ENCODE measurements at places on chromosomes 11 and 22.
A peak's percentile ranks its signal among the peaks of the same experiment; 100 is the strongest.

DNA sequence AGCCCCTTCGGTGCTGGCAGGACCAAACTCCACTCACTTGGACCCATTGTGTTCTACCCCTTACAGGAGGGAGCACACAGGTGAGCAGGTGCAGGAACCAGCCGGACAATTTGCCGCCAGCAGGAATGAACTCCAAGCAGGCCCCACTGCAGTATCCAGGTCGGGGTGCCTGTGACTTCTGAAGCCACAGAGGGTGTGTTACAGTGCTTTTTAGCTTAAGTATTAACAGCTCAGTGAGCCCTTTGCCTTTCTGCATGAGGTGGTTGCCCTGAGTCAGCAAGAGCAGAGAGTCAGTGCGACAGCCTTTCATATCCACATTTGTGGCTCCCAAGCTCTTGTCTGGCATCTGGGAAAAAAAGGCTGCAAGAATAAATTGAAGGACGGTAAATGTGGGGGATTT, 366.6 kb upstream of the LRRC4C start:
- no peak for DNase-seq

DNA sequence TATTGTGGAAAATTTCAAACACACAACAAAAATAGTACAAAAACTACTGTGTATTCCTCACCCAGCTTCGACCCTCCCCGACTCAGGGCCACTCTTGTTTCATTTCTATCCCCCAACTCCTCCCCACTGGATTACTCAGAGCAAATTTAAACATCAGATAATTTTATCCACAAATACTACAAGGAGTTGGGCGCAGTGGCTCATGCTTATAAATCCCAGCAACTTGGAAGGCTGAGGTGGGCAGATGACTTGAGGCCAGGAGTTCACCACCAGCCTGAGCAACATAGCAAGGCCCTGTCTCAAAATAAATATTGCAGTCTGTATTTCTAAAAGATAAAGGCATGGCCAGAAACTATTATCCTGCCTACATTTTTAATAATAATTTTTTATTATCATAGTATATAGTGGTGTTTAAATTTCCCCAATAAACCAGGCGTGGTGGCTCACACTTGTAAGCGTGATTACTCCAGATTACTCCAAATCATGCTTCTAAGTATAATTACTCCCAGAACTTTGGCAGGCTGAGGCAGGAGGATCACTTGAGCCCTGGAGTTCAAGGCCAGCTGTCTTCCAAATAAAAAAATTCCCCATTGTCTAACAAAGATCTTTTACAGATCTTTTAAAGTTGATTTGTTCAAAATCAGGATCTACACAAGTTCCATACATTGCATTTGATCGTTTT, 39.8 kb downstream of the LRRC32 start:
- DNase-seq, result no peak

DNA sequence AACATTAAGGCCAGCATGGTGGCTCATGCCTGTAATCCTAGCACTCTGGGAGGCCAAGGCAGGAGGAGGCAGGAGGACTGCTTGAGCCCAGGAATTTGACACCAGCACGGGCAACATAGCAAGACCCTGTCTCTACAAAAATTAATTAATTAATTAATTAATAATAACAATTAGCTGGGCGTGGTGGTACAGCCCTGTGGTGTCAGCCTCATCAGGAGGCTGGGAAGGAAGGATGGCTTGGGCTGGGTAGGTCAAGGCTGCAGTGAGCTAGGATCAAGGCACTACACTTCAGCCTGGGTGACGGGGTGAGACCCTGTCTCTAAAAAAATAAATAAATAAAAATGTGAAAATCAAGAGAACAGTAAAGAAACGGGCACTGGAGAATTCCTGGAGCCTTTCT, 1.4 kb downstream of the ARFGAP3 start:
- DNase-seq, result no peak

- DNase-seq, result no peak
Observed at GRCh38 chr11:91047882-91048281, 825.0 kb upstream of the CHORDC1 start.

- DNase-seq, result no peak
Observed at GRCh38 chr22:39940757-39941305, 19.4 kb upstream of the TMA7B start.

GRCh38 chr22:32839831-32840584, 38.5 kb downstream of the TIMP3 start:
- no peak for DNase-seq

DNA sequence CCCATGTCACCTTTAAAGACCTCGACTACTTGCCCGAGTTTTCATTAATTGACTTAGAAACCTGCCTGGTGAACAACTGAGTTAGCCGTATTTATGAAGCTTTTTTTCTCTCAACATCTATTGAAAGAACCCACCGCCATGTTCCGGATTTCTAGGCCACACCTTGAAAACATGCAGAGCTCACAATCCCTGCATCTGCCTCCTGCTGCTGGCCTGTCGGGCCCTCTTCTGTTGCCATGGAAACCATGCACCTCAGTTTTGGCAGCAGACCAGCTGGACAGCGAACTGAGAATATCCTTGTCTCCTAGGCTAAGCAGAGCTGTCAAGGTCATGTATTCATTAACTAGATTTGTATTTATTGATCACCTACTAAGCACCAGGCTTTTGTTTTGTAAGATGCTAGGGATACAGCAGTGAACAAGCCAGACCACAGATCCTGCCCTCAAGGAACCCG, 4.3 kb upstream of the PATZ1 start:
- no peak for DNase-seq

DNA sequence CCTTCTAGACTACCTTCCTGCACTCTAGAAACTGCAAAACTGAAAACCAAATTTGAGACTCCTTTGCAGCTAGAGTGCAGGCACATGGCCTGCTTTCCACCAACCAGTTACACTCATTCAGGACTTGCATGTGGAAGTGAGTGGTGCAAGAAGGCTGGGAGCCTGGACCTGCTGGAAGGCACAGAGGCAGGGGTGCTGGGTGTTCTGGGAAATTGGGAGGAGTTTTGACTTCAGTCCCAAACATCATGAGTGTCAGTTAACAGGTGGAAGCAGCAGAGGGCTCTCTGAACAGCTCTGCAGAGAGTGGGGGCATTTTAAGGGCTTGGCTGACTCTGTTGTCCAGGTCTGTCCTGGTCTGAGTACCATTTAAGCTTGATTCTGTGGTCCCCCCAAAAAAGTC, 49.3 kb upstream of the SYT13 start:
- no peak for DNase-seq

DNA sequence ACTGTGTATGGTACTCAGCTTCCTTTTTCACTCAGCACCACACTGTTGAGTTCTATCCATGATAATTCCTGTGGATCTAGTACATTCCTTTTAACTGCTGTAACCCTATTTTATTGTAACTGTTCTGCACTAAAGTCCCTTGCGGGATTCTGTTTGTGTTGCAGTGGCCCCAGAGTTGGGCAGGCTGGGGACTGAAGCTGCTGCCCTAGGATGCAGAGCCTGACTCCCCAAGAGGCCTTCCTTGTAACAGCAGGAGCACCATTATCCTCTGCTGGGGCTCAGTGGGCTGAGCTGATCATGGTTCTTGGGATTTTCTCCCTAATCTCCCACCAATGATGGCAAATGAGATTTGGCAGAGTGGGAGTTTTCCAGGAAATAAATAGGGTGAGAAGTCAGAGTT, 77.7 kb downstream of the CABIN1 start:
- no peak for DNase-seq

DNA sequence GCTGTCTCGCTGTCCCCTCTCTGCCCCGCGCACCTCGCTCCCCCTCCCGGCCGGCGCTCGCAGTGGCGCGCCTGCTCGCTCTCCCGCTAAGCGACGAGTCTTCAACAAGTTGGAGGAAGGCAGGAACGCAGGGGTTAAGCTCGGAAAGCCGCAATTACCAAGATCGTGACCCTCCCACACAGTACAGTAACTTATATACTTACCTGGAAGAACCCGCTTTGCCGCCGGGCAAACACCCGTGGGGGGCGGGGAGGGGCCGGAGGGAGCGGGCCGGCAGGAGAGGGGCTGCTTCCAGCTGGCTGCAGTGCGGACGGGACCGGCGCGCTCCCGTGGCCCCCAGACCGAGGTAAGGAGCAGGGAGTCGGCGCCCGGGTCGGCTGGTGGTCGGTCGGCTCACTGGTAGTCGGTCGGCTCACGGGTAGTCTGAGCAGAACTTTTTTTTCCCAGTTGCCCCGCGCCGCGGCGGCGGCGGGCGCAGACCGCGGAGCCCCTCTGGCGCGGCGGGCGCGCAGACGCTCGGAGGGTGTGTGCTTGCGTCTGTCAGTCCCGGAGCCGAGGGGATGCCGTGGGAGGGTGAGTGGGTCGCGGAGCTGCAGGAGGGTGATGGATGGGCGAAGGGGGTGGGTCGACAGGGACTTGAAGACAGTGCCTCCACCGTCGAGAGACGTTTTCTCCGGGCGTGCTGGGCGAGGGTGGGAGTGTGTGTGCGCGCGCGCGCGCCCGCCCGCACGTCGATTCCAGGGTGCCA, 101.2 kb upstream of the HSD17B12 start:
- no peak for DNase-seq

DNA sequence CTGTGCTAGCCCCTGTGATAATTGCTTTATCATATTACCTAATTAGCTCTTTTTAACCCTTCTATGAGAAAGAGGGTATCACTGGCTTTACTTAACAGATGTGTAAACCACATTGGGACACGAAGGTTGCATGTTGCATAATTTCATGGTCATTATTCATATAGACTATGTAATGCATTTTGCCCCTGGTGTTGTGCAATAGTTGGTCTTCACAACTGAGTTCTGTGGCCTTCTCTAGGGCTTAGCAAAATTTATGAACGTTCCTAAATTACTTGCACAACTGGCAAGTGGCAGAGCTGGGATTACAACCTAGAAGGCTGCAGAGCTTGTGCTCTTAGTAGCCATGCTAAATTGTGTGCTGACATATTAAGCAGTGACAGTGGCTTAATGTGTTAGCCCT, 34.6 kb upstream of the PDGFD start:
- DNase-seq, result no peak

DNA sequence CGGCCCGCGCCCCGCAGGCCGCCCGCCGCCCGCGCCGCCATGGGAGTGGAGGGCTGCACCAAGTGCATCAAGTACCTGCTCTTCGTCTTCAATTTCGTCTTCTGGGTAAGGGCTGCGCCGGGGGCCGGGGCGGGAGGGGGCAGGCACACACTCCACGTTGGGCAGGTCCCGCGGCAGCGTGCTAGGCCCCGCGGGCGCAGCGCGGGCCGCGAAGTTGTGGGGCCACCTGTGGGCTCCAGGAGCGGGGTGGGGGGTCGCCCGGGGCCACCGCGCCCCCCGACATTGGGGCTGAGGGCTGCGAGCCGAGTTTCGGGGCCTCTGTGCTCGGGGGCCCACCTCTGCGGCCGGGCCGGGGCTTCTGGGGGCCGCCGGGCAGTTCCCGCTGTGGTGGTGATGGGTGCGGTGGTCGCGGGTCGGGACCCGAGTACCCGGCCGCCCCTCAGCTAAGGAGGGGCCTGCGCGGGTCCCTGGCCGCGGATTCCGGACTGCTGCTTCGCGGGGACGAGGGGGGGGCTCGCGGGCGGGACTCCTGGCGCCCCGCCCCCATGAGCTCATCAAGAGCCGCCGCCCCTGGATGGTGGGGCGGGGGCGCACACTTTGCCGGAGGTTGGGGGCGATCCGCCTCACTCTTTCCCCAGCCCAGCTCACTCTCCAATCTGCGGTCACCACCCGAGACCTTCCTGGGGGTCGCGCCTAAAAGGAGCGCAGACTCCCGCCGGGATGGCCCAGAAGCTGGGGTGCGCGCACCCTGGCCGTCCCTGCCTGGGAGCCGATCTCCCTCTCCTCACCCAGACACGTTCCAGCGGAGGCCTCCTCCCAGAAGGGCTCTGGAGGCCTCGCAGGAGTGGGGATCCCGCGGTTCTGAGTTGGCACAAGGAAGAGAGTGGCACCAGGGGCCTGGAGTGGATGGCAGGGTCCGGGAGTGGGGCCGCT, 667 bp downstream of the CD81 start:
- peak; percentile 54 for DNase-seq

GRCh38 chr11:128881221-128881620, 9.9 kb upstream of the KCNJ5 start:
- no peak for DNase-seq

DNA sequence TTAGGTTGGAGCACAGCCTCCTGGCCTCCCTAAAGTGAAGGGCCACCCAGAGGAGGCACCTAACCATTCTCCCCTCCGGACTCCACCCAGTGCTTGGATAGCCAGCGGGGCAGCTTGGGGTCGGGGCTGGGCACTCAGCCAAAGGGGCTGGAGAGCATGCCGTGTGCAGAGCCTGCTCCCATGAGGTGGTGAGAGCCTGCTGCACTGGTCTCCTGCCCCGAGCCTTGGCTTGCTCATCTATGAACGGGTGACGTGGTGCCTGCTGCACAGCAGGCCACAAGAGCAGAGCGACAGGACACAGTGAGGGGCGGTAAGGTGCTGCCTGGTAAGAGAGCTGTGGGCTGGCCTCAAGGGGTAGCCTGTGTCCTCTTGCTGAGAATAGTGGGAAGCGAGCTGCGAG, 14.0 kb upstream of the CCDC188 start:
- DNase-seq, result no peak

DNA sequence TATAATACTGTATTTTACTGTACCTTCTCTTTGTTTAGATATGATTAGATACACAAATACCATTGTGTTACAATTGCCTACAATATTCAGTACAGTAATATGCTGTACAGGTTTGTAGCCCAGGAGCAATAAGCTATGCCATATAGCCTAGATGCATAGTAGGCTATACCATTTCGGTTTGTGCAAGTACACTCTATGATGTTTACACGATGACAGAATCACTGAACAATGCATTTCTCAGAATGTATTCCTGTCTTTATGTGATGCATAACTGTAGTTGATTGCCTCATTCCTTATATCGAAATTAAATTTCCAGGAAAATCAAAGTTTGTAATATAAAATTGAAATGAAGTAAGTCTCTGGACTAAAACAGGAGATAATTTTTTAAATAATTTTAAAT, 49.3 kb upstream of the OR5P2 start:
- no peak for DNase-seq

DNA sequence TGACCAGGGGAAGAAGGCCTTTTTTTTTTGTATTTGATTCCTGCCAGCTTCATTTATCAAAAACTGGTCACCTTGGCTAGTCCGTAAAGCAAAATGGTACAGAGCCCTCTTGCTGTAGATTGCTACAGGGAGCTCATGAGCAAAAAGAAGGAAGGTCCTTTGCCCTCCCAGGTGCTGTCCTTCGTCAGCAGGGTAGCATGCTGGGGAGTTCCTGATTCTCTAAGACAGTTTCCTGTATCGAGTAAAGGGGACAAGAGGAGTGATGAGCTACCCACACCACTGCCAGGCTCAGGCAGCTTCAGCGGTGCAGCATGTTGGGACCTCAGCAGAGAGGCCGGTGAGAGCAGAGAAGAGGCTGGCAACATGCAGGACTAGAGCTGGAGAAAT, 67.8 kb upstream of the CSNK2A3 start:
- no peak for DNase-seq

GRCh38 chr22:17920992-17921650, 103.2 kb downstream of the MICAL3 start:
- no peak for DNase-seq

- DNase-seq, result no peak
Observed at GRCh38 chr11:8733852-8734251, 51.3 kb downstream of the RPL27A start.

GRCh38 chr11:26696330-26696729, 25.5 kb downstream of the SLC5A12 start:
- DNase-seq, result no peak
